ENCODE measurements at places on chromosomes 5 and 9.

DNA sequence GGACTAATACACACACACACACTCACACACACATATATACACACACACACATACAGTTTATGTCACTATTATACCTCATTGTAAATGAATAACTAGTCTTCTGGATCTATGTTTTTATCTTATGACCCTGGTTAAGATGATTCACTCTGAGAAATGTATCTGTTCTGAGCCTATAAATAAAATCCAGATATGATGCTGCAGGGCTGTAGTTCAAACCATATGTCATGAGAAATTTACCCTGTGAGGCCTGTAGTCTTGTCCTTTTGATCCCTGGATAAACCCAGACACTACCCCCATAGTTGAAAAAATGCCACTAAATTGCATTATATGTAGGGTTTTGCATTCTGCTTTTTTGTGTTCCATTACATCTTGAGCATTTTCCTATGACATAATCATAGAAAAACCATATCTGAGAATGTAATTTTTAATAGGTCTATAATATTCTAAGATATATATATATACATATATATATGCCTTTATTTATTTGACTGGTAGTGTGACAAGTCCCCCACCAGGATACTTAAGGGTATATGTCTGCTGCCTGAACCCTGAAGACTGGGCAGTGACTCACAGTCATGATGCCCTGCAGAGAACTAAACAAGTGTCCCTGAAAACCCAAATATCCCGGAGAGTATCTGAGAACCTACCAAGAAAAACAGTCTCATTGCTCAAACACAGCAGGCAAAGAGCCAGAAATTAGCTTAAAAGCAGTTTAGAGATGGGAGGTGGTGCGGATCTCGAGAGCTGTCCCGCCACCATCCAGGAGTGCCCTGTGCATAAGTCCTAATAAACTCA lies 18.4 kb upstream of the ALDOB start:
- no peak for DNase-seq

DNA sequence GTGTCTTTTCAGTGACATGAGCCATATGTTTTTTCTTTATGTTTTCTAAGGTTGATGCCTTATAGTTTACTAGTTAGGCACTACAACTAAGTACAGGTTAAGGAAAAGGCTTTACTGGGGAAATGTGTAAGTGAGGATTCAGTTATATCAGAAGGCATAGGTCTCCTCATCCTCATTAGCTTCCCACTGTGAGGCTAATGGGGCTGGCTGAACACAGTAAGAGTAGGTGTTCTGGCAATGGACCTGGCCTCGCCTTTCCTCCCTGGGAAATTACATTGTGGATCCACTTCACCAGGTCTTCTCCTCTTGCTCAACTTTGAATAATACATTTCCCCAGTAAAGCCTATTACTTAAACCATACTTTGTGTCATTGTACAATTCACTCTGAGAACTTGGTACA lies 225.5 kb downstream of the PTPRD start:
- DNase-seq: no peak

DNA sequence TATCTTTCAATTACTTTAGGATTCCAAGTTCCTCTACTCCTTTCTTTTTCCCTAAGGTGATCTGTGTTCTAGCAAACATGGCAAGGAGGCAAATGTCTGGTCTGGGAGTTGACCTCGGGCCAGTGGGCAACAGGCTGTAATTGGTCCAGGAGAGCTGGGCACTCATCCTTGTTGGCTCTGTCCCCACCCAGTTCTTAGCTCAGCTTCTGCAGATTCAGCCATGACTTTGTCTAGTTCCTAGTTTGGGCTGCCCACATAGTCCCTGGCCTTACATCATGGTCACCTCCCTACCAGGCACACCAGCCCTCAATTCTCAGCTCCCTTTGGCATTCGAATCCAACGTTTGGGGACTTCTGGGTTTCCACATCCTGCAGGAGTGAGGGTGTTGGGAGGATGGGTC lies 92.1 kb upstream of the DAP start:
- no peak for DNase-seq

DNA sequence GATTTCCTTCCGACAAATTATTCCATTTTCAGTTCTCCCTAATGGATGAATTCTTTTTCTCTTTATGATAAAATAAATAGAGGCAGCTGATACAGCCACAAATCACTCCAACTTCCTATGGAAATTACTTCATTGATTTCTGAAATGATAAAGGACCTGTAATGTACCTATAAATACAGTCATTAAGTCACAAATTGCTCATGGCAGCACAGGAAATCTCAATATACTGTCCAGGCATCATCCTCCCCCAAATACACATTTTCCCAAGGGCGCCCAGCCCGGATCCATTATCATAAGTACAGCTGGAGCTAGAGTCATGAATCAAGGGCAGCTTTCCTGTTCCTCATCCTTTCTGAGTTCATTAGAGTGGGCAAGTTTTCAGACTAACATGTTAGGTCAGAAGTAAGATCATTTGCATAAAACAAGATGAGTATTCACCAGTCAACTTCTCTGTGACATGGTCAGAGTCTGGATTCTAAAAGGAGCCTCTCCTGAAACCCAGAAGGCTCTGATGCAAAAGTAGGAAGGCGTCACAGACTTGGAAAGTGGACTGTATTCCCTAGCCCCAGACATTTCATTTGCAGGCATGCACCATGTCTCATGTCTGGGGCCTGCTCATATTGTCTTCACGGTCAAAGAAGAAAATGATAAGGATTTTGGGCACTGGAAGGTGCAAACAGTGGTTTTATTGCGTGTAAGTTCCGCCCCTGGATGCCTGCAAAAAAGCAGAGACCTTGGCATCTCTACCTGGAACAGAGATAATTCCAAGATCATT lies 383.2 kb downstream of the PLK2 start:
- no peak for DNase-seq

- DNase-seq: no peak
These were observed 62.6 kb downstream of the IL31RA start for GRCh38 chr5:55913466-55914413.

DNA sequence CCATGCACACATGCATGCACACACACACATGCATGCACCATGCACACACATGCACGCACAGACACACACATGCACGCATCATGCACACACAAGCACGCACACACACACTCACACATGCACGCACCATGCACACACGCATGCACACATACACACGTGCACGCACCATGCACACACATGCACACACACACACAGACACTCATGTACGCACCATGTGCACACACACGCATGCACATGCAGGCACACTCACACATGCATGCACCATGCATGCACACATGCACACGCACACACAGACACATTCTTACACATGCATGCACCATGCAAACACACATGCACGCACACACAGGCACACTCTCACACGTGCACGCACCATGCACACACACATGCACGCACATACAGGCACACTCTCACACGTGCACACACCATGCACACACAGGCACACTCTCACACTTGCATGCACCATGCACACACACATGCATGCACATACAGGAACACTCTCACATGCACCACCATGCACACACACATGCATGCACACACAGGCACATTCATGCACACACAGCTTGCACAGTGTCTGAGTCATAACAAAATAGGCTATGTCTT lies 117.5 kb downstream of the TENT4A start:
- no peak for DNase-seq

- DNase-seq: peak; percentile 39
These were observed 492 bp downstream of the RABL6 start for GRCh38 chr9:136808075-136808805.

DNA sequence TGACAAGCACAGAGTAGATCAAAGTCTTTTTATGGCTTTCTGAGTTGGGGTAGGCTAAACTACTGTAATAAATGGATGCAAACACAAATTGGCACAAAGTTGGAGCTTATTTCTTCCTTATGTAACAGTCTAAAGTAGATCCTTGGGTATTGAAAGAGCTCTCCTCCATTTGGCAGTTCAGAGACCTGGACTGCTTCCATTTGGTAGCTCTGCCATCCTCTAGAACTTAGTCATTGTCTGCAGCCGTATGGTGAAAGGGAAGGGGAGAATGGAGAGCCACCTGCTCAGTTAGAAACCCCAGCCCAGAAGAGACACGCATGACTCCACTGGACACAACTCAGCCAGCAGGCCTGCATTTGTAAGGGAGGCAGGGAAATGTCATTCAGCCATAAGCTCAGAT lies 345.0 kb downstream of the DMAC1 start:
- no peak for DNase-seq

DNA sequence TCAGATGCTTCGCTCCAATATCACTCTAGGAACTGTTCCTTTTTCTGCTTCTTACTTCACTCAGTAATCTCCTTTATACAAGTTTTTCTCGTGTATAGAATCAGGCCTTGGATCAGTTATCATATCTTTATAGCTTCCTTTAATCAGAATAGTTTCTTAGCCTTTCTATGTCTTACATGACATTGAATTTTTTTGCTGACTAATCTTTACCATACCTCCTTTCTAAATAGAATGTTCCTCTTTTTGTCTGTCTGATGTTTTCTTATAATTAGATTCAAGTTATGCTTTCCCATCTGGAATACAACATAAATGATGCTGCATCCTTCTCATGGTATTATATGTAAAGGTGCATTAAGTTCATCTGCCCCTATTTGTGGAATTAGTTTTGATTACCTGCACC lies 40.2 kb upstream of the TYRP1 start:
- no peak for DNase-seq

DNA sequence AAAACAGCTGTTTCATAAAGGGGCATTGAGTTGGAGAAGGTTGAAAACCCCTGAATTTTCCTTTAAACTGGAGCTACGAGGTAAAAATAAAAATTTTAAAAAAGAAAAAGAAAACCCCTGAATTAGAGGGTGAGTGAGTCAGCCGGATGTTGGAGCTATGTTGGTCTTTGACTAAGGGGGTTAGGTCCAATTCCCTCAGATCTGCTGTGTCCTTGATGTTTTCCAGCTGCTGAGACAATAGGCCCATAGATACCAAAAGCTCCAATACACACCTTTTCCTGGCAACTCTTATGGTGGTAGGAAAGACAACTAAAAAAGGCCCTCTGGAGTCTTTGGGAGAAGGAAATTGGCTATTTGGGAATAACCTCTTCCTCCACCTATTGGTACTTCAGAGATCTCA lies 79.4 kb upstream of the SAP30L start:
- DNase-seq: no peak

DNA sequence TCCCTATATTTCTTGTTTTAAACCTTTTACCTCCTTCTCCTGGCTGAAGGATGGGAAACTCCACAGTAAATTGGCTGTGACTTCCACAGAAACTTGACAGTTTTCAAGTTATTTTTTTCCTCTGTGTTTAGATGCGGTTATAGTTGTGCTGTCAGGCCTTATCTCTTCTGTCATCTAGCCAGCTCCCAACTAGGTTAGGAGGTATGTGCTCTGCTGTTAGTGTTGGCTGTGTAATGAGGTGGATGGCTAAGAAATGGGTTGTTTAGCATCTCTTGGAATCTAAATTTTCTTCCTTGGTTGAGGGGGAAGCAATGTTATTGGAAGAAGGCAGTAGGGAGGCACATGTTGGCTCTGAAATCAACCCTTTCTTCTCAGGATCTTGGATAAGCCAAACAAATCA lies 149.9 kb upstream of the RUSC2 start:
- DNase-seq: no peak

- no peak for DNase-seq
These were observed 51.4 kb downstream of the MRPL36 start for GRCh38 chr5:1748271-1748670.

GRCh38 chr9:29144476-29144875 lies 1571.2 kb upstream of the C9orf72 start:
- no peak for DNase-seq
